ENCODE measurements at places on chromosomes 7 and 10.

- DNase-seq, result no peak
Measured at GRCh38 chr7:89695241-89695640, 459.0 kb upstream of the STEAP1 start.

DNA sequence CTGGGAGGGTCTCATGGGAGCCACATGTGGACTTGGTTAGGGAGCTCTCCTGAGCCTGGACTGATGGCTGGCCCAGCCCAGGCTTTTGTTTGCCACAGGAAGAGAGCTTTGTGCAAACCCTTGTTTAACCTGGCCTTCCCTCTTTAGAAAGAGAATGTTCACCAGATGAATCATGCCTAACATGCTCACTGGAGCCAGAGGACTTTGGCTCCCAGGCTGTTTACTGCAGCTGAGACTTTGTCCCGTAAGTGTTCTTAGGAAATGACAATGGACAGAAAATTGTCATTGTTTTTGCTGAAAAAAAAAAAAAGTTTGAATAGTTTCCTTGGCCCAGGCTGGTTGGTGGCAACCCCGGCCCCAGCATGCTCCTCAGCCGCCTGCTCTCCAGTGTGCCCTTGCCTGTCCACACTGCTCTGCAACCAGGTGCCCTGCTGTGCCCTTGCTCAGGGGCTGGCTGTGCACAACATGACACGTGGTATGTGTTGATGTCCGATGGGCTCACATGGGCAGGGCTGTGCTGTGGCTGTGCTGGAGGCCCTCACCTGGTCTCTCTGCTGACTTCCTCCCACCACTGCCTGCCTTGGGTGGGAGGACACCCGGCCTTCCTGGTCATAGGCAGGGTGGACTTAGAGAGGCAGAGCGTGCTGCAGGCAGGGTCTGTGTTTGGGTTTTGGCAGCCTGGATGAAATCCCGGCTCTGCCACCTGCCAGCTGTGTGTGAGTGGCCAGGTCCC lies 215.3 kb upstream of the ZNF32 start:
- DNase-seq, result no peak

GRCh38 chr7:102856036-102856435 lies 56.8 kb upstream of the LRRC17 start:
- no peak for DNase-seq

GRCh38 chr10:3054851-3055199 lies 12.5 kb upstream of the PFKP start:
- DNase-seq, result no peak

DNA sequence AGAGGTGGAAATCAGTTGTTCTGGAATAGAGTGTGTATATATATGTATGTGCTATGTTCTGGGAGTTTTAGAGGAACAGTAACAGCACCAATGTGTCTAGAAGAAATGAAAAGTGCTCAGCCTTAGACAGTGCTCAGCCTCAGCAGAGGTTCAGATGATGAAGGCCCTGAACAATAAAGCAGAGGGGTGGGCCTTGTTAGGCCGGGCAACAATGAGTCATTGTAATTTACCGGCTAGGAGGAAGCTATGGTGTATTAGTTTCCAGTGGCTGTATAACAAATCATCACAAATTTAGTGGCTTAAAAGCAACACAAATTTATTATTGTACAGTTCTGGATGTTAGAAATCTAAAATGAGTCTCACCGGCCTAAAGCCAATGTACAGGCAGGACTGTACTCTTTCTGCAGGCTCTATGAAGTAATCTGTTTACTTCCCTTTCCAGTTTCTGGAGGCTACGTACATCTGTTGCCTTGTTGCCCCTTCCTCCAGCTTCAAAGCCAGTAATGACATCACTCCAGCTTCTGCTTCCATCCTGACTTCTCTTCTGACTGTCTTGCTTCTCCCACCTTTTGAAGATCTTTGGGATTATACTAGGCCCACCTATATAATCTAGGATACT lies 84.6 kb downstream of the CH25H start:
- no peak for DNase-seq

DNA sequence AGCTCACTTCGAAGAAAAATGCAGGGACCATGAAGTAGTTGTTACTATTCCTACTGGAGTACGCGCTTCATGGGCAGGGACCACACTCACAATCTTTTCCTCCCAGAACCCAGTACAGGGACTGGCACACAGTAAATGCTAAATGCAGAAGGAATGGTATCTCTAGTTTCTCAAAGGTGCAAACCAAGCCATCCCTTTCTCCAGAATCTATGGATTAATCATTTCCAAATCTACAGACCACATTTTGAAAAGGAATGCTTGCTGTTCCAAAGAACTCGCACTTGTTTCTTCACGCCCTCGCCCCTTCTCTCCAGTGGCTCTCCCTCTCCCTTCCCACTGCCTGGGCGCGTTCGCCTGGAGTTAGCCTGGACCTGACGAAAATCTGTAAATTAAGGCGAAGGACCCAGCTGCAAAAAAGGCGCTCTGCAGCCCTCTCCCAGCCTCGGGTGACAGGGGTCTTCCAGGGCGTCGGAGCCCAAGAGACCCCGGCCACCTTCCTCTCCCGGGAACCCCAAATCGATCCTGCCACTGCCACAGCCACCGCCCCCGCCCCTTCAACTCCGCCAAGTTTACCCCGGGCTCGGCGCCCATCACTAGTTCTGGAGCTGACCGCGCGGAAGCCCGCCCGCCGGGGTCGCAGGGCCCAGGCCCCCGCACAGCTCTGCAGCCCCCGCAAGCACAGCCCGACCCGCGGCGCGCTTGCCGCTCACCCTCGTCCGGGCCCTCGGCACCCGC lies 527 bp downstream of the PDIA4 start:
- no peak for DNase-seq

DNA sequence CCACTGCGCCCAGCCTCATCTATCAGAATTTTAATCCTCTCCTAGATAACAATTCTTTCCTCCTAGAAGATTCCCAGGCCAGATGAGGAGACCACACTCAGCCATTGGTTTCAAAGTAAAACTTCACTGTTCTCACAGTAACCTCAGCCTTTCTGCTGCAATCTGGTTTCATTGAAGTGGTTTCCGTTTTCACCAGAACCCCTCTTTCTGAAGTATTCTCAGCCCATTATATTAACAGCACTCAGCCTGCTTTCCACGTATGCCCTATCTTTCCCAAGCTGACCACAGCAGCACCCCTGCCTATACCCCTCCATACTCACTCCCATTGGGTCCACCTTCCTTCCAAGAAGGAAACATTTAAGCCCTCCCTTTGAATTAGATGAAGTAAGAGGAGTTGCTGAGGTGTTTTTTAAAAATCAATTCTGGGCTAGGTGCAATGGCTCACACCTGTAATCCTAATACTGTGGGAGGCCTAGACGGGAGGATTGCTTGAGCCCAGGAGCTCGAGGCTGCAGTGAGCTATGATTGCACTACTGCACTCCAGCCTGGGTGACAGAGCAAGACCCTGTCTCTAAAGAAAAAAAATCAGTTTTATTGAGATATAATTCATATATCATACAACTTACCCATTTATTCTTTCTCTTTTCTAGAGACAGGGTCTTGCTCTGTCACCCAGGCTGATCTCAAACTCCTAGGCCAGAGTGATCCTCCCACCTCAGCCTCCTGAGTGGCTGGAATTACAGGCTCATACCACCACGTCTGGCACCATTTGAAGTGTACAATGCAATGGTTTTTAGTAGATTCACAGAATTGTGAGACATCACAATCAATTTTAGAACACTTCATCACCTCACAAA lies 11.3 kb downstream of the PLAU start:
- DNase-seq, result no peak

DNA sequence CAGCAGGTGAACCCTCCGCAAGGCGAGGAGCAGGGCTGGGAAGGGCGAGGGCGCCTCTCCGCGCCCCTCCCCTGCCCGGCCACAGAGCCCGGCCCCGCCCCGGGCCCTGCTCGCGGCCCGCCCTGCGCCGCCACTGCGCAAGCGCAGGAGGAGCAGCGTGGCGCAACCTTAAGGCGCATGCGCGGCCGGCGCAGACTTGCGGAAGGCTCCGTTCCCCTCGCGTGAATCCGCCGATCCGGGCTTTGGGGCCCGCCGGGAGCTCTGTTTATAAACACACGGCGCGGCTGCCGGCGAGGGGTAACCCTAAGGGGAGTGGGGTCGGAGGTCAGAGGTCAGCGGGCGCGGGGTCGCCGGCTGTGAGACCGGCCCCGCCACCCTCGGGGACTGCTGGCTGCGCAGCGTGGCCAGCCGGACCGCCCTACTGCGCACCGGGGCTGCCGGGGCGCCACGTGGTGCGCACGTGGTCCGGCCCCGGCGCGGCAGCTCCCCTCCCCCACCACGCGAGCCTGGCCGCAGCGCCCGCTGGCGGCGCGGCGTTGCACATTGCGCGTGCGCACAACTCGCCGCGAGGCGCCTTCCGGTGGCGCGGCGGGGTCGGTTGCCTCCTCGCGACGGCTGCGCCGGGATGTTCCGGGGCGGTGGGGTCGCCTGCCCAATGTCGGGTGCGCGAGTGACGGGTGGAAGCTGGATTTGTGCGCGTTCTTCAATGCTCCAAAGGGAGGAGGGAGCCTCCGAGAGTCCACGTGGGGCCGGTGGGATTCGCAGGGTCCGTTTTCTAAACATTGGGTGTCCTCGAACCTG lies 40.2 kb upstream of the FOXK1 start:
- DNase-seq, result peak; percentile 99

- no peak for DNase-seq
Measured at GRCh38 chr10:69819716-69820506, 18.2 kb downstream of the COL13A1 start.

- DNase-seq, result peak; percentile 41
Measured at GRCh38 chr10:15585303-15585715, 134.4 kb downstream of the ITGA8 start.

DNA sequence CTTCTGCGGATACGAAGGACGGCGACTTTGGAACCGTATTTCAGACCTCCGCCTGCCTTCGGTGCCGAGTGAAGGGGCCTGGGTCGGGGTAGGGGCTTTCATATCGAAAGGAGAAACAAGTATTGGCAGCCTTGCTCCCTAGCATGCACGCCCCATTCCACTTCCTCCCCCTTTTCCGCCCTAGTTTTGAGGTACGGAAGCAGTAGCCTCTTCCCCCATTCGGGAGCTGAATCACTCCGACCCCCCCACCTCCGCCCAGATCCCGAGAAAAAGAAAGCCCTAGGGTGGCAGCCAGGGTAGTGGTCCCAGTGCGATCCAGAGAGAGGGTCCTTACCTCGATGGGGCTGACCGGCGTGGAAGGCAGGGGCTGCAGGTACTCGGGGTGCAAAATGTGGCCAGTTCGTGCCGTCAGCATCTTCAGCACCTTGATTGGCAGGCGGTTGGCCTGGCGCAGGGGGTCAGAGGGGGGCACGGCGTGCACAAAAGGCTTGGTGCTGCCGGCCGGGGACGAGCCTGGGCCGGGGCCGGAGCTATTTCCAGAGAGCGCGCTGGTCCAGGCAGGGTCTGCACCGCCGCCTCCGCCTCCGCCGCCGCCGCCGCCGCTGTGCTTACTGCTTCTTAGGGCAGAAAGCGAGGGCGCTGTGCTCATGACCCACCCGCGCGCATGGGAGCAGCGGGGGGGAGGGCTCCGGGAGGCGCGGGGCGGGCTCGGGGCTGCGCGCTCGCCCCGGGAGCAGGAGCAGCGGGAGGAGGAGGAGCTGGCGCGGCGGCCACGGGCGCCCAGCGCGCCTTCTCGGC lies 594 bp downstream of the ZNF503 start:
- DNase-seq, result peak; percentile 56

GRCh38 chr7:112130729-112131410 lies 75.3 kb downstream of the DOCK4 start:
- no peak for DNase-seq

DNA sequence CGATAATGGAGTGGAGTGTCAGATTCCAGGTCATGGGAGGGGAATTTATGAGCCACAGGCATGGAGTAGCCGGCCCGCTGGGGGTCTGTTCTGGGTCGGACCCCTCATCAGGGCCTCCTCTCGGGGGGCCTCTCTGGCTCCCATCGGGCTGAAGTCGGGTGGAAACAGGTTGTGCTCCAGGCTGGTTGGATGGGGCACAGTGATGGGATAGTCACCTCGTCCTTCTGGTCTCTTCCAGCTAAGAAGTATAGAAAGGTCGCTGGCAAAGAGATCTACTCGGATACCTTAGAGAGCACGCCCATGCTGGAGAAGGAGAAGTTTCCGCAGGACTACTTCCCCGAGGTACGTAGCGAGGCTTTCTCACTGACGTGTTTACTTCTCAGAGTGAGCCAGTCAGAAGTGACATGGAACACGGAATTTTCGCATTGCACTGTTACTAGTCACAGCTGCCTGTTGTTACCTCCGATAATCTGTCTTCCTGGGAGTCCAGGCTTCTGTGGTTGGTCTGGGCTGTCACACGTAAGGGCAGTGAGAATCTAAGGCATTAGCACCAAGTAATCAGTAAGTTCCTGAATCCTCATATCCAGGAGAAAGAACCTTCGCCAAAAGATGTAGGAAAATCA lies 88.3 kb downstream of the NKX6-2 start:
- DNase-seq, result no peak

- no peak for DNase-seq
Measured at GRCh38 chr7:103766660-103767059, 222.8 kb downstream of the RELN start.

DNA sequence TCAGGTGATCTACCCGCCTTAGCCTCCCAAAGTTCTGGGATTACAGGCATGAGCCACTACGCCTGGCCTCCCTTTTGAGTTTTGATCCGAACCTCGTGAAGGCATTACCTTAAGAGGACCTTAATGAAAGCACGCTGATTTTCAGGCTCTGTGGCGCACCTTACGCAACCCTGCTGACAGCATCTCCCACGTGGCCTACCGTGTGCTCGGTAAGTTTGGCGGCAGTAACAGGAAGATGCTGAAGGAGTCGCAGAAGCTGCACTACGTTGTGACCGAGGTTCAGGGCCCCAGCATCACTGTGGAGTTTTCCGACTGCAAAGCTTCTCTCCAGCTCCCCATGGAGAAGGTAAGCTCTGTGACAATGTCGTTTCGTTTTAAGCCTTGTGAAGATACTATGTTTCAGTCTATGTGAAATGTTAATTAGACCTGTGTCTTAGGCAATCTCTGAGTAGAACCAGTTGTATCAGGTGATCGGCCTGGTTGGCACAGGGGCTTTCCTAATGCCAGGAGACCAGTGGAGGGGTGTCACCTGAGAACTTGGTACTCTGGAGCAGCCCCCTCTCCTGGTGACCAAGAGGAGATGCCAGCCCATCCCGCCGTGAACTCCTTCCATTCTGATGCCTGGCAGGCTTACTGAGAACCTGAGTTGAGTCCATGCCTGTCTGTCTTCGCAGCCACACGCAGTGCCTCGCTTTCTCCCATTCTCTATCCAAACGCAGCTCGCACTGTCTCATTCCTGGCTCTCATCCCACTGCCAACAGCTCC lies 43.5 kb downstream of the TRRAP start:
- DNase-seq, result no peak

DNA sequence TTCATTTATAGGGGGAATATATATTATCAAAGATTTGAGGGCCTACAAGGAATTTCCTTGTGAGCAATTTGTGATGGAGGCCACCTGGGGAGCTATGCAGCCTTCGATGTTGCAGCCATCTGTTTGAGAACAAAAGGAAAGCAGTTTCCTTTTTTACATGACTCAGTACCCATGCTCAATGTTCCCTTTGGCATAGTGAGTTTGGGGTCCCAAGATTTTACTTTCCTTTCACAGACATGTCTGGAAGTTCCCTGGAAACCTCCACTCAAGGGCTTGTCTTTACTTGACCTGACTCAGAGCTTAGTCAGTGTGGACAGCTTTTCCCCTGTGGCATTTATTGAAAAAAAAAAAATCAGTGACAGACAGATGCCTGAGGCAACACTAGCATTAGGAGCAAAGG lies 73.5 kb upstream of the VIPR2 start:
- DNase-seq, result no peak
